ENCODE measurements at places on chromosomes 4 and X.

DNA sequence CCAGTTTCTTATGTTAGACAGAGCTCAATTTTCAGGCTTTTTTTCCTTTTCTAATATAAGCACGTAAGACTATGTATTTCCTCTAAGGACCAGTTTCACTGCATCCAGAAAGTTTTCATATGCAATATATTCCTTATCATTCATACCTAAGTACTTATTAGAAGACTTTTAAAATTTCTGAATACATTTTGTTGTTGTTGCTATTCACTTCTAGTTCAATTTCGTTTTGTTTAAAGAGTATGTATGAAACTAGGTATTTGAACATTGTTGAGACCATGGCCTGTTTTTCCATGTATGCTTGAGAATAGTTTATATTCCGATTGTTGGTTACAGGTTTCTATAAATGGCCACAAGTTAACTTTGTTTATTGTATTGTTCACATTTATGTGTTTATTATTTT is 18.0 kb upstream of the CT45A1 start:
- no peak for DNase-seq

- DNase-seq: no peak
Observed at GRCh38 chrX:9627922-9628321, 137.7 kb downstream of the GPR143 start.

GRCh38 chr4:145248502-145248901 is 68.1 kb upstream of the OTUD4 start:
- no peak for DNase-seq

DNA sequence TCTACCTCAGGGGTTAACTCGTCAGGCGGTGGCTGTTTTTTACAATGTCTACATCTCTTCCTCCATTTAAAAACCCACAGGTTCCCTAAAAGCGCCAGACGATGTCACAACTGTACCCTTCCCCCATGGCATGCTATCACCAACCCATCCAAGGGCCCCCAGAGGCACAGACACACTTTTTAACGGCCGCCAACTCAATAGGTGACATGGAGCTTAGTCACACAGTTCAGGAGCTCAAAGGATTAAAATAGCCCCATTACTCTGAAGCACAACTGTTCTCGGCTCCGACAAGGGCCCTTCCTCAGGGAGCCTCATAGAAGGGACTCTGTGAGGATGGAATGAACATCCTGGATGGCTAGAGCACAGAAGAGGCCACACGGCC is 12.4 kb downstream of the SH3KBP1 start:
- no peak for DNase-seq
